CD8-positive, alpha-beta T cell (primary cell): ENCODE measurements at places on chromosomes 16 and 17.
A peak's percentile ranks its signal among the peaks of the same experiment; 100 is the strongest.

- DNase-seq = no peak
These were observed 3.9 kb upstream of the C17orf99 start for GRCh38 chr17:78142119-78142861.

GRCh38 chr17:16272111-16272840 lies 55.3 kb downstream of the PIGL start:
- DNase-seq = no peak

GRCh38 chr16:4737545-4737944 lies 3.2 kb downstream of the DNAAF8 start:
- no peak for DNase-seq

DNA sequence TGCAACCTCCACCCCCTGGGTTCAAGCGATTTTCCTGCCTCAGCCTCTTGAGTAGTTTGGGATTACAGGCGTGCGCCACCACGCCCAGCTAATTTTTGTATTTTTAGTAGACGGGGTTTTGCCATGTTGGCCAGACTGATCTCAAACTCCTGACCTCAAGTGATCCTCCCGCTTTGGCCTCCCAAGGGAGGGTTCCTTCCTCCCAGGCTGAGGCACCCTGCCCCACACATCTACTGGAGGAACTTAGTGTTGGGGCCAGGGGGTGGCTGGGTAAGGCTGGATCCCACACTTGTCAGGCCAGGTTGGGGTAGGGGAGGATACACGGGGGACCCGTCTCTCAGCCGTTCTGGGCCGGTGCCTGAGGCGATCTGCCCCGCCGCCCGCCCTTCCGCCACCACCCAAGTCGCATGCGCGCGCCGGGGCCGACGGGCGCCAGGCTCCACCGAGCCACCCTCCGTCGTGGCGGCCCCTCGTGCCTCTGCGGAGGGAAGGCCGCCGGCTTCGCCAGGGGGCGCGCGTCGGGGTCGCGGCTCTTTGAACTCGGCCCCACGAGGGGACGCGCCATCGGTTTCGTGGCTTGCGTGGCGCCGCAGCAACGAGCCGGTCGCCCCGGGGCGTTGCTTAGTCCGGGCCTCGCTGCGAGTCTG lies 15.9 kb downstream of the GRB7 start:
- DNase-seq = peak; percentile 67

DNA sequence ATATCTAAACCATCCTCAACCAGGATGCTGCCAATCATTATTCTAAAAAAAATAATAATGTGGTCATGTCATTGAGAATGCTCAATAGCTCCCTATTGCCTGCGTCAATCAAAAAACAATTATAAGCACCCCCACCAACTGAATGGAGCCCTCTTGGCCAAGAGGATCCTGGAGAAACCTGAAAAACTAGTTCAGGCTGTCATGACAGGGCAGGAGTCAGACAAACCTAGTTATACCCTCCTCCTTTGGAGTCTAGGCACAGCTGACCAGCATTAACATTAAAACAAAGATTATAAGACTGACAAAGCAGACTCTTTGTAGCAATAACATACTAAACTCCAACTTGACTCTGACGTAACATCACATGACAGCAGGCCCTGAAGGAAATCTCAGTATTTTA lies 119.2 kb upstream of the CCL2 start:
- DNase-seq = no peak

DNA sequence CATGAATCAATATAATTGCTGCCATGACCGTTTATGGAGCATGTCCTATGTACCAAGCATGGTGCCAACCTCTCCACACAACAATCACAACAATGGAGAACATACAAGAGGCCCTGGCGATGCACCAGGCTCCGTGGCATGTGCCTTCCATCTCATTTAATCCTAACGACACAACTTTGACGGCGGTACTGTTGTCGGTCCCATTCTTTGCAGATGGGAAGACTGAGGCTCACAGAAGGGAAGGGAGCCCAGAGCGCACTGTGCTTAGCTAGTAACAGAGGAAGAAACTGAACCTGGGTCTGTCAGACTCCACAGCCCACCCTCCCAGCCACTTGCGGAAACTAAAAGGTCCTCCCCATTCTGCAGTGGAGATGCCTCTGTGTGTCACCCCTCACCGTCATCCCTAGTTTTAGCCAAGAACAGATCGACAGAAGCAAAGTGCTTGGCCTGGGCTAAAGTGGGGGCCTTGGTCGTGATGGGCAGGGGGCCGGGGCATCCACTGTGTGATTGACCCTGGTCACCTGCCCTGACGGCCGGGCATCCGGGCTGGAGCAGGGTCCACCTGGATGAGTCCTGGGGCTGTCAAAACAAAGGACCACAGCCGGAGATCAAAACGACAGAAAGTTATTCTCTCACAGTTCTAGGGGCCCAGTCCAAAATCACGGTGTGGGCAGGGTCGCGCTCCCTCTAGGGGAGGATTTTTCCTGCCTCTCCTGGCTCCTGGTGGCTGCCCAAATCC lies 183.9 kb downstream of the C16orf95 start:
- no peak for DNase-seq

- no peak for DNase-seq
These were observed 113.9 kb downstream of the BANP start for GRCh38 chr16:88064889-88065746.

DNA sequence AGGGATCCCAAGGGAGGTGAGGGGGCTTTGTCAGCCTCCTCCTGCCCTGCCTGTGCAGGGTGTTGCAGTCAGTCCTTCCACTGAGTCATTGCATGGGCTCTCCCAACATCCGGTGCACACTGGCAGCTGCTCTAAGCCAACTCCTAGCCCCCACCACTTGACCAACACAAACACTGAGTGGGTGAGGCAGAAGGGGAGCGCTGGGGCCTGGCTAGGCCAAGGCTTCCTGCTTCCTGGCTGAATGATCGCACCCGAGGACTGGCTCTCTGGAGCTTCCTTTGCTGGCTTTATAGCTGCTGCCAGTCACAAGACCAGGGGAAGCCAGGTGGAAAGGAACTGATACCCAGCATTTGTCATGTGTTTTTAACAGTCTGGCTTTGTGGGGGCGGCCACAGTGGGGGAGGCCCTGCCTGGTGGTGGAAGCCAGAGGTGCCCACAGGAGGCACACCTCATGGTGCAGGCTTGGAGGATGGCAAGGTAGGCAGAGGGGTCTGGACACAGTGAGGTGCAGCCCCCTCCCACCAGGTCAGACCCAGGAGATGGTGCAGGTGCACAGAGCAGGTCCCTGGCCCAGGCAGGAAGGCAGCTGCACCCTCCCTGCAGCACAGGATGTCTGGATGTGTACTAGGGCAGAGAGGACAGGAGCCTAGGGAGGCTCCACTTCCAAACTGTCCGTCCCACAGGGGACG lies 6.8 kb downstream of the MPG start:
- DNase-seq = peak; percentile 37

DNA sequence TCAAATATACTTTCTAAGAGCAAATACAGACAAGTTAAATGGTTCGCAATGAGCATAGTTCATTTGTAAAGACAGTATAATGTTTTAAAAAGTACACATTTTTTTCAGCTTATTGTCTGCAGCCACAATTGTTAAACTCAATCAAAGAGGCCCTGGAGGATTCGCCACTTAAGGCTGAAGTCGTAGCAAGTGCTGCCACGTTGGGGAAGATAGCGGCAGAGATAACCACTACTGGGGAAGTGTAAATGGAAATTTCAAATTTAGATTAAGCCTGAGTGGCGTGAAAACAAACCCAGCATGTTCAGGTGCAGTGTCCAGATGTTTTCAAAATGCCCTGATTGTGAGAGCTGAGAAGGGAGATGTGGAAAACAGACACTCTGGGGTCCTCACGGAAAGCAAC lies 8.4 kb downstream of the PMP22 start:
- no peak for DNase-seq

- no peak for DNase-seq
These were observed 8.9 kb downstream of the CTRL start for GRCh38 chr16:67922740-67923139.

- no peak for DNase-seq
These were observed 83.3 kb downstream of the C16orf95 start for GRCh38 chr16:87233928-87234327.

DNA sequence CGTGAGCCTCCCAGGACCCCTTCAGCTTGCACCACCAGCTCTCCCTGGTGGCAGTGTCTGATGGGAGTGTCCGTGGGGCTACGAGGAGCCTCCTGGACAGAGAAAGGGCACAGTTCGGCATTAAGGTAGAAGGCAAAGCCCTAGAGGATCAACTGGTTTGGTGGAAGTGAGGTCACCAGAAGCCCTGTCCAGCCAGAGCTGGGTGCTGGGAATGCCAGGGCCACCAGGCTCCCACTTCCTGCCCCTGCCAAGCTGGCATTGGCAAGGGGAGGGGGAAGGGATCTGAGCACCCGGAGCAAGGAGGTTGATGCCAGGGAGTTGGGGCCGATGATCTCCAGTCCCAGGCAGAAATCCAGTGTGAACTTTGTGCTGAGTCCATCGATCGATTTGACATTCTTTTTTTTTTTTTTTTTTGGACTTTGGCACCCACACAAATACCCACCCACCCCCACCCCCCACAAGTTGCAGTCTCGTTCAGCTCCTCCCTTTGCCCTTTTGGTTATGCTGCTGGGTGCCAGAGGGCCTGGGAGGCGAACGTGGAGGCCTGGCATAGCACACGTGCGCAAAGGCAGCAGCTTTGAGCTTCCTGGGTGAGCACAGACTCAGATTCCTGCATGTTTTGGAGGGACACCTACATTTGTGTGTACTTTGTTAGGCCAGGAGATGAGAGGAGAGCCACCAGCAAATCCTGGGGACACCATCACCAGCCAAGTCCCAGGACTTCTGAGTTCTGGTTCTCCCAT lies 2.1 kb downstream of the NHERF1 start:
- peak; percentile 46 for DNase-seq

GRCh38 chr16:12063004-12063395 lies 86.5 kb downstream of the SNX29 start:
- no peak for DNase-seq

DNA sequence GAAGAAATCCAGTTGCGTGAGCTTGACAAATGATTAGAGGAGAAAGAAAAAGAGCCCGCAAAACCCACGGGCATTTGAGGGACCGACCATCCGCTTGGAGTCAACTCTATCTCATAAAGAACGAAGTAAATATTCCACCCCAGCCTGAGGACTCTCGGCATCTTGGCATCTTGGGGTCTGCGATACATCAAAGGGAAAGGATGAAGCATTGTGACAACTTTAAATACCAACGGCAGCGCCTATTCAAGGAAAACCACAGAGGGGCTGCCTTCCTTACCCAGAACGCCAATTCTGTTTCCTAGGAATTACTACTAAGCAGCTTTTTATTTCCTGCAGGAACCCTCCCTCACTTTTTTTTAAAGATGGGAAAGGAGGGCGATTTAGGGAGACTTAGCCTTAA lies 152.2 kb downstream of the FOXL1 start:
- no peak for DNase-seq

- DNase-seq = no peak
These were observed 3.0 kb downstream of the CDT1 start for GRCh38 chr16:88806491-88807111.

- DNase-seq = no peak
These were observed 113.4 kb upstream of the RCVRN start for GRCh38 chr17:10018461-10018891.

- DNase-seq = no peak
These were observed 1.1 kb upstream of the RAB11FIP4 start for GRCh38 chr17:31390426-31390747.

DNA sequence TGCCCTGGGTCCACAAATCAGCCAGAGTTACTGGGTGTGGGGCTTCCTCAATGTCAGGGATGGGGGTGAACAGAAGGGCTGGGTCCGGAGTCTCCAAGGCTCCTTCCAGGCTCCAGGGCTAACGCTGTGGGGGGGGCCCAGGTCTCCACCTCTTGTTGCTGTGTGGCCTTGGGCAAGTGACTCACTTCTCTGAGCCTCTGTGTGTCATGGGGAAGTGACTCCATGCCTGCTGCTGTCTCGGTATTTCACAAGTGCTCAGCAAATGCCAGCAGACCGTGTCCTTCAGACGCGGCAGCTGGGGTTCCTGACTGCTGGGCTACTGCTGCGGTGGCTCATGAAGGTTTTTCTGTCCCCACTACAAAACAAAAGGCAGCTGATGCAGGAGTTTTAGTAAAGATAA lies 26.6 kb downstream of the JPH3 start:
- DNase-seq = no peak
